Renal cortex interstitium (tissue), 15 donors: ENCODE measurements at places on chromosomes 2 and 18. TPM values are rescaled to one million over a fixed set of nuclear protein-coding genes. Genes with fewer than 3 reads are reported as not detected.
A peak's percentile ranks its signal among the peaks of the same experiment; 100 is the strongest.

IGFBP5 gene
- polyA plus RNA-seq = 370 TPM

HOXD4 gene
- polyA plus RNA-seq = 47.8 TPM

DNA sequence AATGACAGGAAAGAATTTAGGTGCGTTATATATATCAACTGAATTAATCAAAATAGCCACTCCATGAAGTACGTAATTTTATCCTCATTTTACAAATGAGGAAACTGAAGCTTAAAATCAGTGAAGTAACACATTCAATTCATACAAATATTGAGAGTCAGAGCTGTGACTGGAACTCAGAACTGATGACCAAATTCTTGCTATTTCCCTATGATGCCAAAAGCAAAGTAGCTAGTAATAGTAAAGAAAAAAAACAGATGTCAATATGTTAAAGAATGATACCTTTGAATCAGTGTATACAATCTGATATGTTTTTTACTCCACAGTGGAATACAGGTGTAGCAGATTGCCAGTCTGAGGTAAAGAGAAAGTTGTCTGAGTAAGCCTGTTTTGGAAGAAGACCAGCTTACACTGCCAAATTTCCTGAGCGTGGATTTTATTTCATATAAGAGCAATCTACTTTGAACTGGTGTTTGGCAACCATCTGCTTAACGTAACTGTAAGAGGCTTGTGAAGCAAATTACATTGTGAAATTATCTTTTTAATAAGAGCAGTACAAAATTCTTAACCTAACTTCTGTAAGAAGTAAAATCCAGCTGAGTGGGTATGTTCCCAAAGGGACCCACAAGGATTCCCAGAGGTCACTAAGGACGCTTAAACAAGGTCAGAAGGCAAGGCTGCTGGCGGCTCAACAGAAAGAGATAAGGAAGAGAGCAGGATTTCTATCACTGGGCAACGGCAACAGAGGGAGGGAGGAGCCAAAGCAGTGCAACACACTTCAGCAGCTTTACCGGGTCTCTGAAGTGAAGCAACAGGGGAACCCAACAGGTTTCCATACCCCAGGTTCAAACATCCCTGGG lies 85.6 kb downstream of the IKZF2 start:
- no peak for DNase-seq

- DNase-seq = no peak
Observed at GRCh38 chr2:85668009-85668856, at the start of gene SFTPB. SFTPB (minus strand) TSS chr2:85668199; CDS start chr2:85668183, 16 bp downstream.

DNA sequence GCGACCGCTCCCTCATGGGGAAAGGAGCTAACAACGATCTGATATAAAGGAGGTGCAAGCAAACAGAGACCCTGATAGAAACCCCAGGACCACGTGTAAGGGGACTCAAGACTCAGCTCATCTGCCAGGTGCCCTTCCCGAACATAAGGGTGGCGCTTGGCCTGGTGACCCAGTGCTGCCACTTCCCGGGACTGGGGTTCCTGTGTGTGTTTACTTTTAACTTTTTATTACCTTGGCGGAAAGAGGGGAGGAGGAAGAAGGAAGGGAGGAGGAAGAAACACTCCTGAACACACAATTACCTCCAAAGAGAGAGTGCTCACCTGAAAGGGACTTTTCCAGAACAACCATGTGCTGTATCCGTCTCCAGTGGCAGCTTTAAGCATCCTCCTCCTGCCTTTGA lies 56.5 kb upstream of the EDAR start:
- no peak for DNase-seq

DNA sequence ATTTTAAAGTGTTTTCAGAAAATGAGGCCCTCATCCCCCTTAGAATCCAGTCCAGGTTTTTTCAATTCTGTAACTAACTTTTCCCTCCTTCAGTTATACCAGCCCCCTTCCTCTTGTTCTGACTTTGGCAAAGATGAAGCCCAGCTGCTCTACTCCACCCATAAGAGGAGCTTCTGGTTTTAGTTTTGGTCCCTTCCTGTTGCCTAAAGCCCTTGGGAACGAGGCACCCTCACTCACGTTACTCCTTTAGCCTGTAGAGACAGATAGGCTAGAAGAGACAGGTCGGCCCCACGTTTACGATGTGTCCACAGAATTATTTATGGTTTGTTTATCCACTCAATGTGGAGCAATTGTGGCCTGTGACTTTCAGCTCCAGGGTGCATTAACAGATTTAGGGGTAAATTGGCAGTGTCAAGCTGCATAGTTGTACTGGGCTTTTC lies 454.2 kb upstream of the TNP1 start:
- peak; percentile 41 for DNase-seq

DNA sequence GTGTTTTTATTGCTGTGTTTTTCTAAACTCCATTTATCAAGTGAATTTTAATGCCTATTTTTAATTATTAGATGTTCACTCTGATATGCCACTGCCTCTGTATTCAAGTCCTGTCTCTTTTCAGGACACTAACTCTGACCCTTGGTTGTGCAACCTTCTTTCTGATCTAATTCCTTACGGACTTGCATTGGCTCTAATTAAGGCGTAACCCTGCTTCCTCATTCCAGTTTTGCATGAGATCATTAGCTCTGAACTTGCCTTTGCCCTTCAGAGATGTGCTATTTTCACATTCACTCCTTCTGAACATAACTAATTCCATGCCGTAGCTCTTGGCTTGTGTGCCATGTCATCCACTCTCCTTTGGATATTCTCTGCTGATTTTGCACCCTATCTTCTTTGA lies 162.5 kb upstream of the TMEFF2 start:
- DNase-seq = no peak
